Epithelial cell of prostate (primary cell): ENCODE measurements at places on chromosomes 11 and 22.

DNA sequence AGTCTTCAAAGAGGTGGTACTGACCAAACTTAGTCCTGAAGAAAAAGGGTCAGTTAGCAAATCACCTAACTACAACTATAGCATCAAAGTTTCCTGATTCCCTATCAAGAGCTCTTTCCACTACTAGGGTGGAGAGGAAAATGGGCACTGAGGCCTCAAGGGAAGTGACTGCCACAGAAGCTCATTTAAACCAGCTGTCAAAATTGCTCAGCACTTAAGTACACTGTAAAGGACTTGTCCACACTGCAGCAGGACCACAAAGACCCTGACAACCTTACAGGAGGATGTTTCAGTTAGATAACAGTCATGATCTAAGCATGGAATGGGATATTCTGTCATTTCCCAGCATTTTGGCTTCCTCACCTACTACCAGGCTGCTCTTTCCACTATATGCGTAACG, 33.0 kb downstream of the FAM168A start:
- no peak for DNase-seq

GRCh38 chr11:123518496-123519054, 88.5 kb downstream of the GRAMD1B start:
- DNase-seq = no peak

DNA sequence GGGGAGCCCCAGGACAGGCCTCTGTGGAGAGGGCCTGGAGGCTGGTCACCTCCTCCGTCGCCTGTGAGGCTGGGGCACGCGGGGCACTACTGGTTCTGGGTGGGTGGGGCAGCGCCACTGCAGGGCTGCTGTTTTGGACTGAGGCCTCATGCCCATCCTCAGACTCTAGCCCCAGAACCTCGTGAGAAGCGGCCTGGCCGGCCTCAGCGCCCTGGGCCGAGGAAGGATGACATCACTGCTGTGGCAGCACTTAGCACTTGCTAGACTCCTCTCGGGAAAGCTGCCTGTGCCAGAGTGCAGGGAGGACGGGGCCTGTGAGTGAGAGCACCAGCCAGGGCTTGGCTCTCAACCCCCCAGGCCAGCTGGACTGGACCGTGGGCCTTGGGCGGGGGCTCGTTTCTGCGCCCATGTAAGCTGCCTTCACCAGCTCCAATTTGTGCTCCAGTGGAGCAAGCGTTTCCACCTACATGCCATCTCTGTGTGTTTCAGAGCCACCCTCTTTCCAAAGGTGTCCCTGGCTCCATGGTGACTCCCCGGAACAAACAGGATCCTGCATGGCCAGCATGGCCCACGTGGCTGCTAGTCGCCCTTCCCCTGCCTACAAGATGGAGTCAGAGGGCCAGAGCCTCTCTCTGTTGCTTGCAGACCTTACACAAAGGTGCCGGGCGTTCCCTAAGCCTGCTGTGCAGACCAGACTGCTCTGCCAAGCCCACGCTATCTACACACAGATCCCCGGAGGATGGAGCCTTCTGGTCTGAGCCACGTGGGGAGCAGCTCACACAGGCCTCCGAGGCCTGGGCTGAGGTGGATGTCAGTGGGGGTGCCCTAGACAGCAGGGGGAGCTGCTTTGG, 102.9 kb downstream of the CTTN start:
- no peak for DNase-seq

- DNase-seq = no peak
Measured at GRCh38 chr11:61769169-61769920, 16.9 kb downstream of the MYRF start.

- DNase-seq = no peak
Measured at GRCh38 chr11:44863231-44863630, 87.5 kb downstream of the TP53I11 start.

GRCh38 chr11:2385156-2386151, 8.3 kb downstream of the CD81 start:
- no peak for DNase-seq

DNA sequence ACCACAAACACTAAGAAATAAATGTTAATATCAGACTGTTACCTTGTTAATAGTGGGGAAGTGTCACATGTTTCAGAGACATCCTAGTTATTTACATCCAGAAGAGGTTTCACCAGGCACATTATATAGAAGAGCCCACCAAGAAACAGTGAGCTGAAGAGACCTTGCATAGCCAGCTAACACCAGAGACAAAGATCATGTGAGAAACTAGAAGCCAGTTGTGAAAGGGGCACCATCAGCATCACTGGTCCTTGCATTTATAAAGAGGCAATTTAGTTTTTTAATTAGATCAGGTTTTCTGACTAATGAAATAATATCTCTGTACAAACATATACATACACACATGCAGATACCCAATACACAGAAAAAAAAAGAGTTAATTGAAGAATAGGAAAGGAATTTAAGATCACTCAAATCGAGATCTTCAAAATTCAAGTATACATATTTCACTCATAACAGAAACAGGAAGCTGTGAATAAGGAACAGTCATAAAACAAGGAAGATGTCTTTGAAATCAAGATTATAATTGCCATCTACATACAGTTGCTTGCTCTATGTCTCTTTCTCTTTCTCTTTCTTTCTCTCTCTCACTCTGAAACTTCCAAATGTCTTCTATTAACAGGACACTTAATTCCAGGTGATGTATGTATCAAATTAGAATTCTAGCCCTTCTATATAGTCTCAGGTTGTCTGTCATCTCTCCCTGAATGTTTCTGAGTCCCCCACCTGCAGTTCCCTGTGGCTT, 348.7 kb downstream of the ETS1 start:
- no peak for DNase-seq

GRCh38 chr11:75386942-75387630, 12.2 kb upstream of the RPS3 start:
- no peak for DNase-seq

GRCh38 chr11:119940401-119940976, 197.4 kb downstream of the TRIM29 start:
- DNase-seq = no peak
